Colonic mucosa (tissue), 4 donors: ENCODE measurements at places on chromosomes 7 and 10.
A peak's percentile ranks its signal among the peaks of the same experiment; 100 is the strongest.

GRCh38 chr10:11588873-11589574 is 22.4 kb downstream of the USP6NL start:
- DNase-seq = no peak

DNA sequence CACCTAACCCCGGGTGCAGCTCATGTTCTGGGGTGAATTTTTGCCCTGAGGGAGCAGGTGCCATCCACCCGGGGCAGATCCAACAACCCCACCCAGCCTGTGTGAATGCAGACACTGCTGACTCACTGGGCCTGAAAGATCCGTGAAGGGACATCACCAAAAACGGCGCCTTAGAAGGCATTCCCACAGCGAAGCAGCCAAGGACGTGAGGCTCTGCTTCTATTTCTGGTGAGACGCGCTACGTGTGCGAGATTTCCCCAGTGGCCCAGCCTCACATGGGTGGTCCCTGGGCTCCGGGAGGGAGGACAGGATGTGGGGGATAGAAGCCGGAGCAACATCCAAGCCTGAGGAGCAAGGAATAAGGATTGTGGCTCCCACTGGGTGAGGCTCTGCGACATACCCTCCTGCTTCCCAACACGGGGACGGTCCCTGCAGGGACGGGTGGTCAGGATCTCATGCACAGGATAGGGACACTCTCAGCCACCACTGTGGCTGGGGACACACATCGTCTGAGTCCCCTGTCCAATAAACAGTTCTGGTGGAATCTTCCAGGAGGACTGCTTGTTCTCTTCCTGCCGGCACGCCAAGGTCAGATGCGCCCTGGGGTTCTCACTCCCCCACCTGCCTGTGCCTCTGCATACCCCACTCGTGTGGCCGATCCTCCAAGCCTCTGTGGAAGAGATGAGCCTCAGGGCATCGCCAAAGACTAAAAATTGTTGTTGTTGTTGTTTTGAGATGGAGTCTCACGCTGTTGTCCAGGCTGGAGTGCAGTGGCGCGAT is 70.2 kb downstream of the ZRANB1 start:
- DNase-seq = no peak

GRCh38 chr10:24344279-24344678 is 135.3 kb downstream of the KIAA1217 start:
- DNase-seq = no peak

- DNase-seq = no peak
Measured at GRCh38 chr7:130180571-130181262, 24.5 kb downstream of the TMEM209 start.

DNA sequence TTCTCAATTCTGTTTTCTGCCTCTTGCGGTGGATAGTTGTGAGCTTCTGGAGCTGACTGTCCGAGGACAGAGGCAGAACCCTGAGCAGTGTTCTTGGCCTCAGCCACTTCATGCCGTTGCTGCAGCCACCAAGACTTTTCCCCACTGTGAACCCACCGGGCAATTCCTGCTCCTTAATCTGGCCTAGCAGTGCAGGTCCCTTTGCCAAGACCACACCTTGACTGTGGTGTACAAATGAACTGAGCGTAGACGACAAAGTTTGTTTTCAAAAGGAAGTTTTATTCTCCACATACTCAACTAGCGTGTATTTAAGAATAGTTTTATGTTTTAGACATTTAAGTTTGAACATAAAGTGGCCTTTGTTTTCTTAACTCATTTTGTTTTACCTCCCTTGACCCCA is 29.4 kb downstream of the SLC25A28 start:
- DNase-seq = no peak

- DNase-seq = no peak
Measured at GRCh38 chr10:65531545-65531944, 1394.3 kb upstream of the LRRTM3 start.

DNA sequence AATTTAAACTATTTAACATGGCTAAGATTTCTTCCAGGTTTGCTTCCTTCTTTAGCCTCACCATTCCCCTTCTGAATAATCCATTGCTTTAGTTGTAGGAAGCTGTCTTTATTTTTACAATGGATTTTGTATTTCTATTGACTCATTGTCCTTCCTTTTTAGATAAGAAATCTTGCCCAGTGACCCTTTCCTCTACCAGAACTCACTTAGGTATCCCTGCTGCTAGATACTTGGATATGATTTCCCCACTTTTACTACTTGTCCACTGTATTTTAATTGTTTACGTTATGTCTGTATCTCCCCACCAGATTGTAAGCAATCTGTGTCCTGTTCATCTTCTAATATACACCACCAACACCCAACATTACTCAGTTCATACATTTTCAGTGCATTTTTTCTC is 47.7 kb upstream of the MDFIC start:
- no peak for DNase-seq

GRCh38 chr10:117670116-117670904 is 127.8 kb downstream of the EMX2 start:
- no peak for DNase-seq

DNA sequence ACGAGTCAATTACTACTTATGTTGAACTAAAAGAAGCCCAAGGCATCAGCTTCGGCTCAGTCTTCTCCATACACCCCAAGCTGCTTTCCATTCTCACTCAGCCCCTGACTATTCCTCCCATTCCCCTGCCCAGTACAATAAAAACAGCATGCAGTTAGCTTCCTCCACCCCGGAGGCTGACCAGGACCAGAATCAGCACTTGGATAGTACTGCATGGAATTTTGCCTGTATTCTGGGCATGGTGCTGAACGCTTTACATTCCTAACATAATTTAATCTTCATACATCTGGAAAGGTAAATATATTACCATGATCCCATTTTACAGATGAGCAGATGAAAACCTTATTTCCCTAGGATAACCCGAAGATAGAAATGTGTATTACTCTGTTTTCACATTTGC is 7.5 kb upstream of the PODXL start:
- DNase-seq = no peak

GRCh38 chr10:113552014-113552413 is 839 bp upstream of the HABP2 start:
- DNase-seq = no peak

GRCh38 chr10:111077785-111078504 is 1.1 kb downstream of the ADRA2A start:
- peak; percentile 51 for DNase-seq

DNA sequence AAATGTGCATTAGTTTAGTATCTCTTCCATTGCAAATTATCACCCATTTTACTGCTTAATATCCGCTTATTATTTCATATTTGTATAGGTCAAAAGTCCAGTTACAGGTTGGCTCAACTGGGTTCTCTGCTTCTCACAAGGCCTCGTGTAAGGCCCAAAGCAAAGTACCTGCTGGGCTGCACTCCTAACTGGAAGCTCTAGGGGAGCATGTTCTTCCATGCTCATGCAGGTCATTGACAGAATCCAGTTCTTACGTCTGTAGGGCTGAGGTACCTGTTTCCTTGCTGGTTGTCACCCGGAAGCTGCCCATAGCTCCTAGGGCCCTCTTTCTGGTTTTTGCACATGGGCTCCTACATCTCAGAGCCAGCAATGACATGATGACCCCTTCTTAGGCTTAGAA is 79.6 kb downstream of the RAPGEF5 start:
- DNase-seq = no peak

- no peak for DNase-seq
Measured at GRCh38 chr10:100890141-100890672, 22.6 kb upstream of the SLF2 start.

GRCh38 chr7:103073989-103074518 is 542 bp downstream of the FBXL13 start:
- peak; percentile 50 for DNase-seq

- no peak for DNase-seq
Measured at GRCh38 chr7:12985228-12985627, 297.8 kb downstream of the ARL4A start.

- no peak for DNase-seq
Measured at GRCh38 chr7:46982928-46983327, 599.0 kb downstream of the TNS3 start.

GRCh38 chr10:4763960-4764428 is 62.0 kb upstream of the AKR1E2 start:
- DNase-seq = no peak

DNA sequence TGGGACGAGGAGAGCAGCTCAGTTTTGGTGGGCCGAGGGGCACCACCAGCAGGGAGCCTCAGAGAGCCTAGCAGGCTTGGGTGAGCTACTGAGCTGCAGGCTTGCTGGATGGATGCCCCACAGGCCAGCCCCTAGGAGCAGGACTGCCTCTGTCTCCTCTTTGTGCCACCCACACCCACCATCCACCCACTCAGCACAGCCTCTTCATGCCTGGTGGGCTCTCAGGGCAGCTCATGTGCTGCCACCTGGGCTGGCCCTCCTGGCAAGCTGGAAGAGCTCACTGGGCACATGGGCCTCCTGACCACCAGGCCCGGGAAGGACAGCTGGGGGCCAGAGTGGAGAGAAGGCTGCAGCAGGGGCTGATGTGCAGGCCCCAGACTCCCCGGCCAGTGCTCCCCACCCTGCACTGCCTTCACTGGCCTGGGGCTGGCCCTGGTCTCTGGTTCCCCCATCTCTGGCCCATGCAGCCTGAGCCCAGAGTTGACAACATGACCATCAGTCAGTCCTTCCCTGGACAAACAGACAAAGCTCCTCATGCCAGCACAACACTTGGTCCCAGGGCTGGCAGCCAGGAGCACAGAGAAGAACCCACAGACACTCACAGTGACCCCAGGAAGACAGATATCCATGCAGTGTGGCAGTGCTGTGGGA is 8.2 kb downstream of the RASGEF1A start:
- no peak for DNase-seq

GRCh38 chr10:73032536-73032935 is 64.1 kb downstream of the P4HA1 start:
- DNase-seq = no peak

- DNase-seq = no peak
Measured at GRCh38 chr7:117827862-117828261, 45.4 kb downstream of the CTTNBP2 start.

- no peak for DNase-seq
Measured at GRCh38 chr10:58642283-58642682, 129.6 kb downstream of the BICC1 start.

- peak; percentile 47 for DNase-seq
Measured at GRCh38 chr7:5248201-5248885, 34.4 kb upstream of the SLC29A4 start.

- DNase-seq = no peak
Measured at GRCh38 chr7:120190109-120190508, 82.9 kb upstream of the KCND2 start.

- no peak for DNase-seq
Measured at GRCh38 chr7:79258826-79259225, 194.6 kb downstream of the MAGI2 start.

GRCh38 chr10:36391405-36391804 is 734.0 kb upstream of the ANKRD30A start:
- no peak for DNase-seq

DNA sequence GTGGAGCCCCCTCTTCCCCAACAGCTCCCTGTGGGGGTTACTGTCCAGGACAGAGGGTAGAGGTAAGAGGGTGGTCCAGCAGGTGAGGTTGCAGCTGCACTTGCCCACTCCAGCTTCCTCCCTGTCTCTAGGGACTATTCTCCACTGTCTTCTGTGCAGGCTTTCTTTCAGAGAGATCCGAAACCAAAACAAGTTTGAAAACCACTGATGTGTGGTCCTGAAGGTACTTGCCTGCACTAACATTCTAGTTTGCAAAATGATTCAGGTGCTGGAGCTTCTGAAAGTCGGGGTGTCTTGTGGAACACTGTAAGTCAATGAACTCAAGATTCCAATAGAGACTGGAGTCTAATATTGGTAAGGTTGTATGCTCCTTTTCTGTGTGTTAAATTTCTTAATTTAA is 63.1 kb downstream of the BLNK start:
- no peak for DNase-seq

- DNase-seq = no peak
Measured at GRCh38 chr7:138962561-138963270, 18.5 kb downstream of the KIAA1549 start.

- DNase-seq = no peak
Measured at GRCh38 chr7:69399401-69399800, 198.9 kb upstream of the AUTS2 start.

DNA sequence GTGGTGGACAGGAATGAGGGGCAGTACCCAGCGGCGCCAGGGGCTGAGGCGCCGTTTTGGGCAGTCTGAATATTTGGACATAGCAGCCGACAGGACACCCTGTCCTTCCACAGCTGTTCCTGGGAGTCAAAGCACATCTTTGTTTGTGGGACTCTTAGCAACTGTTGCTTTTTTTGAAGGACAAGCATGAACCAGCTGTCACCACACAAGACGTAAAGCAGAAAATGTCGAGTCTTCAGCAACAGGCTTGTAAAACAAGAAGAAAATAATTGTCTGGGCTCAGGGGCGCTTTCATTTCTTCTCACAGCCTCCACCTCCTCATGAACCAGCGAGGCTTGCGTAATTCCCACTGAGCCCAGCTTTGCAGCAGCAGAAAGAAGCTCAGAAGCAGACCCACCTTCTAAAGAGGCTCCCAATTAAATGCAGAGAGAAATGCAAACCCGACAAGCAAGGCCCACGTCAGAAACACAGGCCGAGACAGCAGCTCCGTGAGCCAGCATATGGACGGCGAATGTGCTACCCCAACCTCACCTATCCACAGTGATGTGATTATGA is 68.9 kb upstream of the DNAAF5 start:
- no peak for DNase-seq

GRCh38 chr10:35215107-35215506 is 88.5 kb downstream of the CREM start:
- DNase-seq = no peak

DNA sequence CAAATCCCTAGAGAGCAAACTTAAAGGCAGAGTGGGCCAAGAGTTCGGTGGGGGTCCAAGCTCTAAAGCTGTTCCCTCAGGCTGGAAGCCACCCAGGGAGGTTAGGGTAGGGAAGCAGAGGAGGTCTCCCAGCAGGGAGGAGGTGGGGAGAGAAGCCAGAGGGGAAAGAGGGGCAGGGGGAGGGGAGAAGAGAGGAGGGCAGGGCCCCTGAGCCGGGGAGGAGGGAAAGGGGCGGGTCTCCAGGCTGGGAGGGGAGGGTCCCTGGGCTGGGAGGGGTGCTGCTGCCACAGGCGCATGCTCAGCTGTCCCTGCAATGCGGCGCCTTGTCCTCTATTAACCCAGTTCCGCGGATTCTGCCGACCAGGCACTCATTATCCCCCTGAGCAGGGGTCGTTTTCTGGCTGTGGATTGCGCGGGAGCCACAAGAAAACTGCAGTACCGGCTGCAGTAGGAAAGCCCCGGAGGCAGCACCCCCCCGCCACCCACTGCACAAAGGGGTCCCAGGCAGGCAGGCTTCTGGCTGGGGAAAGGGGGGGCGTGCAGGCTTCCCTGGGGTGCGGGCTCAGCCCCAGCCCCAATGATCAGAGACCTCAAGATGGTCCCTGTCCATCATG is 49.3 kb downstream of the CAMK2B start:
- DNase-seq = no peak

- DNase-seq = no peak
Measured at GRCh38 chr10:62068464-62068863, 167.0 kb downstream of the ARID5B start.

- no peak for DNase-seq
Measured at GRCh38 chr10:26031300-26031699, 97.3 kb downstream of the MYO3A start.
